Activated CD4-positive, alpha-beta T cell treated with anti-CD3 and anti-CD28 coated beads, Interleukin-2, amount 50 U/mL, for 24 hours (primary cell): ENCODE measurements at places on chromosomes 6 and 20.

DNA sequence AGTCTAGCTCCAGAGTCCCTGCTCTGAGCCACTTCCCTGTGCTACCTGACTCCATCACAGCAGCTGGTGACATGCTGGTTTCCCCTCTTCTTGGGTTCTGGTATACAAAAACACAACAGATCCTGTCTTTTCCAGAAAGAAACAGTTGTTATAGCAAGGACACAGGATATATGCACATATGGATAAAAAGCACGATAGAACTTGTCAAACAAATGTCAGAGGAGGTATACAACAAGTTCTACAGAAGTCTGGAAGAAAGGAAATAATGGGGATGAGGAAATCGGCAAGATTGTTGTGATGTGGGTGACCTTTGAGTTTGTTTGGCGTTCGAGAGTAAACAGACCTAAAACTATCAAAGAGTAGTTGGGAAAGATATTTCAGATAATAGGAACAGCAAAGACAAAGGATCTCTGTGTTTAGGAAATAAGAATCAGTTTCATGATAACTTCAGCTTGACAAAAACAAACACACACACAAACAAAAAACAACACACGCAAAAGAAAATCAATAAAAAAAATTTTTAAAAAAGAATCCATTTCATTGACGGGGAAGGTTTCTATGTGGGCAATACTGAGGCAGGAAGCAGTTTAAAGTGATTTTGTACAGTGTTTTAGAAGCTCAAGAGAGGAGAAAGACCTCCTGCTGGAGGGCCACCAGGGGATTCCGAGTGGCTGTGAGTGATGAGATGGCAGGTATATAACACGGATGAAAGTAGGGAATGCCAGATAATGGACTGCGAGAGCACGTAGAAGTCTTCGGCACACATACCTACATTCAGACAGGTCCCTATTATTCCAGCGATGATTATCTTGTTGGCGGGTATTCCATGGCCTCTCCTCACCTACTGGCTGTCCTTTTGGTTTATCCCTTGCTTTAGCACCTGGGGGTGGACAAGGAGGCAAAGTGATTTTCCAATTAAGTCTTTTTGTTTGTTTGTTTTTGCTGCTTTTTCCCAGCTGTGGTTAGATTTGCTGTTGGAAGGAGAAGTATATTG lies 174.9 kb downstream of the HS3ST5 start:
- DNase-seq: no peak

DNA sequence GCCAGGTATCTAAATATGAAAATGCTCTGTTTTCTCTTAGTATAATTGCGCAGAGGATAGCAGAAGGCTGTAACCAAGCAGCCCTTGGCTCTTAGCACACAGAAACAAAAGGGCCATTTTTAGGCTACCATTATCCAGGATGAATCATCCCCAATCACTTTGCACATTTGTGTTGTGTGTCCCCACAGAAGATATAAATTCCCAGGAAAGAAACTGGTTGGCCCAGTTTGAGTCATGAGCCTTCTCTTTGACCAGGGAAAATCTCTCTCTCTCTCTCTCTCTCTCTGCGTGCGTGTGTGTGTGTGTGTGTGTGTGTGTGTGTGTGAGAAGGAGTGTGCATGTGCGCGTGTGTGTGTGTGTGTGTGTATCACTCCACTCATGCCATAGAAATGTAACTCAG lies 178.5 kb downstream of the FRK start:
- no peak for DNase-seq

GRCh38 chr6:137357263-137357947 lies 136.8 kb downstream of the OLIG3 start:
- DNase-seq: no peak

GRCh38 chr20:49913399-49914047 lies 1.8 kb downstream of the SPATA2 start:
- no peak for DNase-seq

GRCh38 chr6:170388113-170388512 lies 81.6 kb downstream of the FAM120B start:
- no peak for DNase-seq
